ENCODE measurements at places on chromosomes 5 and 9.

- DNase-seq, result no peak
Observed at GRCh38 chr5:26889815-26890214, 148.6 kb downstream of the CDH9 start.

- DNase-seq, result no peak
Observed at GRCh38 chr9:136995362-136995761, 1.0 kb downstream of the CLIC3 start.

DNA sequence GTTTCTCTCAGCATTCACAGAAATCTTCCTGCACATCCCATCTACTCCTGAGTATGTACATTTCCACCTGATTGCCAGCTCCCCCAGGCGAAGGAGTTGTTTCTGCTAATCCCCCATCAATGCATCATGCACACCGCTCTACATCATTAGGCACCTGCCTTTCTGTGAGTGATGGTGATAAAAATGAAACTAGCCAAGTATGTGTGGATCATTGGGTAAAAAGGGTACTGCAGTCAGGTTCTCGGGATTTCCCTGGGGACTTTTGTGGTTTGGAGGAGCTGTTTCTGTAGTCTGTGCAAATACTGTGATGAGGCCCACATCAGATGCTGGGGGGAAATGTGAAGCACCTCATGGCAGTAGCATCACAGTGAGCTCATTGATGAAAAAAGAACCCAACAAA is 30.4 kb downstream of the CAMK4 start:
- DNase-seq, result peak; percentile 63

DNA sequence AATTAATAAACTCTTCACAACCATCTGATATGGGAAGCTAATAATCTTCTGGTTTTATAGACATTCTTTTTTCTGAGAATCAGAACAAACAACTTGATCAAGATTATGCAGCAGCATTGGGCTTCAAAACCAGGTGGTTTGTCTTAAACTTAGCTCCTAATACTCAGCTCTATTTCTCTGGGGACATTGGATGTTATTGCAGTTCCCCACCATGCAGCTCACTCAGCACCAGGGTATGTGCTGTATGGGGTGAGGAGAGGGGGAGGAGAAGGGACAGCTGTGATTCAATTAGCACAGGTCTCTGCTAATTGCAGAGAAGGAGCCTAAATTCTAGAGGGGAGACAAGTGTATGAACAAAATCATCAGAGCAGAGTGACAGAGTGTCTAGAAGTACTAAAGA is 210.7 kb upstream of the TNC start:
- DNase-seq, result no peak

Measured in activated CD8-positive, alpha-beta memory T cell treated with anti-CD3 and anti-CD28 coated beads, Interleukin-2, amount 50 U/mL, for 4 hours (primary cell).